ENCODE measurements at places on chromosomes 6 and 20.

- no peak for DNase-seq
These were observed 7.0 kb downstream of the KCNB1 start for GRCh38 chr20:49475292-49476015.

- no peak for DNase-seq
These were observed 143.6 kb downstream of the MAFB start for GRCh38 chr20:40545478-40545877.

GRCh38 chr6:31400467-31401289, 2.7 kb upstream of the MICA start:
- peak; percentile 66 for DNase-seq

DNA sequence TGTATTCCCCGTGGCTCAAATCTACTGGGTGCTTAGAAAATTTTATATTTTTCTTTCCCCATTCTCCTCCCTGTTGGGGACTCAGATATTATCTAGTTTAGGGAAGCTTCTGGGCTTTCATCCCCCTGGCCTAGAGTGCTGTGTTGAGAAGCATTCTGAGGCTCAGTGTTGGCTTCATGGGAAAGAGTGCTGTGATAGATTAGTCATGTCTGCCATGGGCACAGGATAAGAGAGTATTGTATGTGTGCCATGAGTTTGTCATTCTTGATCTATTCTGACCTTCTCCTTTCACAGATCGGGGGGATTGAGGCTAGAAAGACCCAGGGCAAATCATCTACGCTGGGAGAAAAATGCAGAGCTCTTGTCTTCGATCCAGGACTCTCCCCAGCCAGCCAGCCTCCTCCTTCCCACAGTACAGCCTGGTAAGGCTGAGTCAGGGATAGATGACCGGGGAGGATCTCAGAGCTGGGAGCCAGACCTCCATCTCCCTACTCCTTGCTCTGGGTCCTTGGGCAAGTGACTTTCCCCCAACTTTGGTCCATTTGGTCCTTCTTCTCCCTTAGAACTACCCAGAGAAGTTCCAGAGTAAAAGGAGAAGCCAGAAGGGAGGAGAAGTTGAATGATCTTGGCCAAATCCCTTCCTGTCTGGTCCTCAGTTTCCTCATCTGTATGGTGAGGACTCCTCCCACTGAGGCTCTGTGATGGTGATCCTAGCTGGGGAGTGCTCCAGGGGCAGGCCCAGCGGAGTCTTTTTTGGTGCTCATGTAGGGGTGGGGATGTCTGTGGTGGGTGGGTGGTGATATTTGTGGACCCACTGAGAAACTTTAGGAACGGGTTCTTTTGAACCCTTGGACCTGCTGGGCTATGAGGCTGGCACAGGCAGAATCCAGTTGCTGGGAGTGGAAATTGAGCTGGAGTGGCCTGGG, 5.0 kb downstream of the SRC start:
- no peak for DNase-seq

GRCh38 chr20:44021900-44022299, 107.2 kb downstream of the TOX2 start:
- no peak for DNase-seq

DNA sequence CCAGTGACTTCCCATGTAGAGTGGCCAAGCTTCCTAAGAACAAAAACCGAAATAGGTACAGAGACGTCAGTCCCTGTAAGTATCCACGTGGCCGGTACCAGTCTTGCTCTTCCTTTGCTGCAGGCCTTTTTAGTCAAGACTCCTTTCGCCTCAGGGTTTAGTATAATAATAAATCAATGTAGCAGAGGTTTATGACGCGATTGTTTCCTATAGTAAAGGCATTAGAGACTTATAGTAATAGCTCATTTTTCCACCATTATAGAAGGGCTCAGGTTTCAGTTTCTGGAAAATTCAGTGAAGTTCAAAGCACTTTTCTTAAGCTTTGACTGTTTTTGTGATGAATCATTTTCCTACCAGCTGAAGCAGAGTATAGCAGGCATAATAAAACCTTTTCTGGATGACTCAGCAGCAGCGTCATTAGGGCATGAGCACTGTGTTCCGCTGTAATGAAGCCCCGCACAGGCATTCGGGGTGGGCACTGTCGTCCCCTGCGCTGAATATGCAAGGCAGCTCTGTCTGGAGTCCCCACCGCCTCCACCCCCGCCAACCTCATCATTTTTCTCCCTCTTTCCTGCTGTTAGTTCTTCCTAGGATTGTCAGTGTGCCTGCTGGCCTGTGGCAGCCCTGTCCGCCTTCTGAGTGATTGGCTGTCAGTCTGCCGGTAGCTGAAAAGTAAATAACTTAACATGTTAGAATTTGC, 51.3 kb downstream of the PTPN1 start:
- DNase-seq = no peak

DNA sequence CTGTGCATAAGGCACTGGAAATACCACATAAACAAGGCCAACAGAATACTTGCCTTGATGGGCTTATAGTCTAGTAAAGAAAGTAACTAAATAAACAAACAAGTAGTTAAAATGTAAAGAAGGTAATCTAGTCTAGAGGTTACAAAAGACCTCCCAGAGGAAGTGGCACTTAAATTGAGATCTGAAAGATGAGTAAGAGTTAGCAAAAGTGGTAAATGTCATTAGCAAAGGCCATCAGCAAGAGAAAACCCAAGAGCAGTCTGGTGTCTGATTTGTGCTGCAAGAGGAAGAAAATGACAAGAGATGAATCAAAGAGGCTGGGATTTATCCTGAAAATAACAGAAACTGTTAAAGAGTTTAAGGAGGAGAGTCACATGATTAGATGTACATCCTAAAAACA, 96.6 kb upstream of the SMLR1 start:
- DNase-seq = no peak

DNA sequence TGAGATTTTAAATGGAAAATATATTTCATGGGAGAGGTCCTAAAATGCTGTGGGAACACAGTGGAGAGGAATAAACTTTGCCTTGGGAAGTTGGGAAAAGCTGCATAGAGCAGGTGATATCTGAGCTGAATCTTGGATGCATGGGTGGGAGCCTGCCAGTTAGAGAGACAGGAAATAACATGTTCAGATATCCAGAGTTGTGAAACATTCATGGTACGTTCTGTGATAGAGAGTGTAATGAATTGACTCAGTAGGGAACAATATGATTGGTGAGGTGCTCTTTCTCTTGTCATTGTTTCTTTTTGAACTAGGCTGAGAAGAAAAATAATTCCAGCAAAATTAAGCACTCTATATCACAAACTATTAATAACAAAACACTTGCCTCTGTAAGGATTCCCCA, 72.8 kb downstream of the RPS12 start:
- no peak for DNase-seq

DNA sequence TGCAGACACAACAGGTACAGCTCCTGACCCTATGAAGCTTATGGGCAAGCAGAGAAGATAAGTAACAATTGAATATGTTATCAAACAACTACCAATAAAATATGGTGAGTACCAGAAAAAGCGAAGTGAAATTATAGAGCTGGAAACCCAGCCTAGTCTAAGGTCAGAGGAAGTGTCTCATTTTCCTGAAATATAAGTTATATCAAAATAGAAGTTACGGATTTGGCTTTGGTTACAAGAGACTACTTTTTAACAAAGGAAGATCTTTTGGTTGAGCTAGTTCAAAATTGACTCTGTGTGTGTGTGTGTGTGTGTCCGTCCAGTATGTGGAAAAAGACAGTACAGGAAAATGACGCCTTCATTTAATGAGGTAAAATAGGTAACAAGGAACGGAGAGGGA, 8.9 kb downstream of the STX11 start:
- no peak for DNase-seq

DNA sequence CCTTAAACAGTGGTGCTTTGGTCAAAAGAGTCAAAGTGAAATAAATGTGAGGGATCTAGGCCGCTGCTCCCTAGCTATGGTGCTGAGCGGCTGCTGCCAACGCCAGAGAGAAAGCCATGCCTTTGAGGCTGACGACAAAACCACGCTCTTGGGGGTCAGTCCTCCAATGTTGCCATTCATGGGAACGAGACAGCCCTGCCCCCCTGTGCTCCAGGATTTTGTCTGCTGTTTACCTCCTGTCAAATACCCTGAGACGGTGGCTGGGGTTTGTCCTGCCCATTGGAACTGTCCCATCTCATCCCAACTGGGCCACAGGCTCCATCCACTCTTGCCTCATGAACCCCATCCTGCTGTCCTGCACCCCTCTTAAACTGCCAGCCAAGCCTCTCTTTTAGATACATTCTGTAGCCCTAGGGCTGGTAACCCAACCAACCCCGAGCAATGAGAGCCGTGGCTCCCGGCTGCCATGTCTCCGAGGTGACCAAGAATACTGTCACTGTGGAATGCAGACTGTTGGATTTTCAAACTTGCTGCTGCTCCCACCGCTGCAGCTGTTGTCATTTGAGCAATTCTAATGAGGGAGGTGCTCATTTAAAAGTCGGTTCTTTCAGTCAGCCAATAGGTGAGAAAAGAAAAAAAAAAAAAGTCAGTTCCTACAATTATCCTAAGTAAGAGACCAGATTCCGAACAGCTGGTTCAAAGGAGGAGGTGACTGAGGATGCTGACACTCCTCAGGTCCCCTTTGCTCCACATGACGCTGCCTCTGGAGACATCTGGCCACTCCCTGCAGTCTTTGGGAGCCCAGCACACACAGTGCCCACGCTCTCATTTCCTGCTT, 73.1 kb upstream of the QKI start:
- no peak for DNase-seq

DNA sequence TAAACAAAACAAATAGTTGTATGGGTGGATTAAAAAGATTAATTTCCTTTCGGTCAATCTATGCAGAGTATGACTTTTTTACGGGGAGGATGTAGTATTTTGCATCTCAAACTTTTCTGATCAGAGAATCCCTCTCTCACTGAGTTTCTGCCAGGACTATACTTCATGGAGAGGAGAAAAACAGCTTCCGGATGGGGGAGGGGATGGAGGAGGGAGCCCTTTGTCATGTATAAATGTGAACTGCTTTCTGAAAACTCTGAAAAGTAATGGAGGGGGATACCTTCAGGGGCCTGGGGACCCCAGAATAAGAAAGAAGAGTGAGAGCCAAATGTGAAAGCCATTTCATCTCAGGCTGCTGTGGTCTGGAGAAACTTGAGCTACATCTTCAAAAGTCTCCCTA, 173.1 kb upstream of the KCNK16 start:
- DNase-seq = no peak

DNA sequence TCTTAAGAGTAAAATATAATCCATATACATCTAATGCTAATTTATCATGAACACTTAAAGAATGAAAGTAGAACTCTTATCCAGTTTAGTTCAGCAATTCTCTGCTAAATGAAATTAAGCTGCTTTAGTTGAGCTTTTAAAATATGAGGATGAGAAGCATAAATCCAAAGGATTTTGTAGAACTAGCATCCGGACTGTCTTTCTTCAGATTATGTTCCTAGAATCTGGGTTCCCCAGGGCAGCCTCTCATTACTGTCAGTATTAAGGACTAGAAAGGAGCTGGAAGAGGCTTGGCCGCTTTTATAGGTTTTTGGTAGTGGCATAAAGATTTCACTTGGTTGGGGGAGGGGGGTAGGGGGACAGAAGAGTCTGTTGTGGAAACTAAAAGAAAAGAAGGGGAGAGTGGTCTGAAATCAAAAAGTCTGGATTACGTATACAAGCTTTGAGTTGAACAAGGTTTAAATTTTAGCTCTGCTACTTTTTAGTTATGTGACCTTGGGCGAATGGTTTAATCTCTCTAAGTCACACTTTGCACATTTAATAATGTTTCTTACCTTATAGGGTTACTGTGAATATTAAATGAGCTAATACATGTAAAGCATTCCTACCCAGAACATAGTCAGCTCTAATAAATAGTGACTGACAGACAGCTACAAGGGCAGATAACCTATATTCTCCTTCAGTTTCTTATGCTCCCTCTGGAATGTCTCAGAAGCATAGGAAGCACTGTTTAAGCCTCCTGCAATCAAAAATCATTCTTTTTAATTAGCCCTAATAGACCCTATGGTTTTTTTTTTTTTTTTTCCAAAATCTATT, 3.7 kb downstream of the SGK1 start:
- DNase-seq = no peak

GRCh38 chr6:139577124-139577762, 202.8 kb upstream of the CITED2 start:
- no peak for DNase-seq

DNA sequence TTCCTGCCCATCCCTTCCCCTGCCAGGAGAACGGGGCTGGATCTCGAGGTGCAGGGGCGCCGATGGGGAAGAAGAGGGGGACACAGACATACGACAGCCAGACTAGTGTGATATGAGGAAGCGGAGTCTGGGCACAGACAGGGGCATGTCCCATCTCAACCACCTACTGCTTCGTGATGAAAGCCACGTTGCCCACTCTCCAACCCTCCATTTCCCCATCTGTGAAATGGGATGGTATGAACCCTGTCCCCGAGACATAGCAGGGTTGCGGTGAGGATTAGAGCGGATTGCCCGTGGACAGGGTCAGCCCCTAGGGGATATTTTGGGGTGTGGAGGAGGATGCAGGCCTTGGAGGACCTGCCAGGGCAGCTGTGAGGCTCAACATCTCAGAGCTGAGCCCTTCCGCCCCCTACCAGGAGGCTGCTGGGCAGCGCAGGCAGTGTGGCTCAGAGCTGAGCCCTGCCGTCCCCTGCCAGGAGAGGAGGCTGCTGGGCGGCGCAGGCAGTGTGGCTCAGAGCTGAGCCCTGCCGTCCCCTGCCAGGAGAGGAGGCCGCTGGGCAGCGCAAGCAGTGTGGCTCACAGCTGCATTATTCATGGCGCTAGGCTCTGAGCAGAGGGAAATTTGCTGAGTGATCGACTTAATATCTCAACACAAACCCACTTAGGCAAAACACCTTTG, 71.7 kb downstream of the GRM4 start:
- DNase-seq = no peak

GRCh38 chr6:166194914-166195859, 27.5 kb upstream of the TBXT start:
- DNase-seq = no peak

DNA sequence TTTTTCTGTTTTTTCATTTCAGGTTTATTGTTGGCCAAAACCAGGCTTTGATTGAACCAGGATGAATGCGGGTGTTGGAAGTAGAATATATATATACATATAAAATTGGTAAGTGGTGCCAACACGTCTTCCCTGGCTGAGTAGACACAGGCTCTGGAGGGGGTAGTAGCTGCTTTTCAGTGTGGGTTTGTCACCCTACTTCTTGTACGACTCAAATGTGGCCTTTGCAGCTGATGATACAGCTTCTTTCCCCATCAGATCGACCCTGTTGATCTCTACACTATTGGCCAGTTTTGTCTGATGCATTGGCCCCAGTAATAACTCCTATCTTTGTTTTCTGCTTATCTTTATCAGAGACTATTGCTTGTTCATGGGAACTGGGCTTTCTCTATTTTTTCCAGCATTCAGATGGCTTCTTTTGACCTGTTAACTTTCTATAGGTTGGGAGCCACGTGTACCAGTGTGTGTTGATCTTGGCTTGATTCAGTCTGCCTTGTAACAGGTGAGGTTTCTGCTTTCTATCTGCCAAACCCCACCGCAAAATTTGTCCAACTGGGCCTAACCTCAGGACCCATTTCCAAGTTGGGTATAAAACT, 2.7 kb upstream of the ZNFX1 start:
- no peak for DNase-seq
